Epithelial cell of proximal tubule (primary cell): ENCODE measurements at places on chromosomes 12 and 14. TPM values are rescaled to one million over a fixed set of nuclear protein-coding genes. Genes with fewer than 3 reads are reported as not detected.

The CDH24 gene
- 11.1 and 17.7 TPM in 2 replicates for total RNA-seq

The RERGL gene
- not detected in 2 replicates for total RNA-seq

The DAO gene
- total RNA-seq: not detected in 2 replicates

GRCh38 chr12:68446384-68446783 is 114.2 kb upstream of the MDM1 start:
- no peak for DNase-seq

DNA sequence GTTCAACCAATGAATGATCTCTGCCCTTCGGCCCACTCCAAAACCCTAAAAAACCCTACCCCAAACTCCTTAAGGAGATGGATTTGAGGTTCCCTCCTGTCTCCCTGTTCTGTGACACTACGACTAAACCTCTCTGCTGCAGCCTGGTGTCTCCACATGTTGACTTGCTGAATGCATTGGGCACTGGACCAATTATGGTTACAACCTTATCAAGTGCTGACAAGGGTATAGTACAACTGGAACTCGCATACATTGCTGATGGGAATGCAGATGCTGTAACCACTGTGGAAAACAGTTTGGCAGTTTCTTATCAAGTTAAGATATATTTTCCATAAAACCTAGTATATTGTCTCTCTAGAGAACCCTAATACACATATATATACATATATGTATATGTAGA is 6.3 kb upstream of the DICER1 start:
- no peak for DNase-seq
